Cortex of kidney (tissue), 1 donor: ENCODE measurements at places on chromosomes 13 and 19.

GRCh38 chr13:30726192-30726591 lies 9.2 kb upstream of the ALOX5AP start:
- DNase-seq: no peak

DNA sequence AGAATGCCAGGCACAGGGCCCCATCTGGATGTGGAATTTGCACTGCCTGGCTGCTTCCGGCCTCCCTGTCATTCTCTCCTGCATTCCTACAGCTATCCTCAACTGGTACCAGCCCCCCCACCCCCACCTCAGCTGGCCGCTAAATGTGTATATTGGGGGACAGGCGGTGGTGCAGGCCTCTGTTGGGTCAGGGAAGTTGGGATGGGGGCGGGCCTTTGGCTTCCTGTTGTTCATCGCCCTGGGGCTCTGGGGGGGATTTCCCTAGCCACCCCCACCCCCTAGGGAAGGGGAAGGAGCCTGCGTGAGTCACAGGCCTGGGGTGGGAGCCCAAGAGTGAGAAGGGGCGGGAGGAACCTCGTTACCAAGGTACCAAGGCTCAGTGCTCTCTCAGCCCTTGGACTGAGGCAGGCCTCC lies 10.6 kb downstream of the POU2F2 start:
- no peak for DNase-seq

- no peak for DNase-seq
These were observed 10.1 kb downstream of the C19orf38 start for GRCh38 chr19:10858204-10858828.

GRCh38 chr19:16210168-16210567 lies 12.5 kb downstream of the AP1M1 start:
- DNase-seq: no peak

DNA sequence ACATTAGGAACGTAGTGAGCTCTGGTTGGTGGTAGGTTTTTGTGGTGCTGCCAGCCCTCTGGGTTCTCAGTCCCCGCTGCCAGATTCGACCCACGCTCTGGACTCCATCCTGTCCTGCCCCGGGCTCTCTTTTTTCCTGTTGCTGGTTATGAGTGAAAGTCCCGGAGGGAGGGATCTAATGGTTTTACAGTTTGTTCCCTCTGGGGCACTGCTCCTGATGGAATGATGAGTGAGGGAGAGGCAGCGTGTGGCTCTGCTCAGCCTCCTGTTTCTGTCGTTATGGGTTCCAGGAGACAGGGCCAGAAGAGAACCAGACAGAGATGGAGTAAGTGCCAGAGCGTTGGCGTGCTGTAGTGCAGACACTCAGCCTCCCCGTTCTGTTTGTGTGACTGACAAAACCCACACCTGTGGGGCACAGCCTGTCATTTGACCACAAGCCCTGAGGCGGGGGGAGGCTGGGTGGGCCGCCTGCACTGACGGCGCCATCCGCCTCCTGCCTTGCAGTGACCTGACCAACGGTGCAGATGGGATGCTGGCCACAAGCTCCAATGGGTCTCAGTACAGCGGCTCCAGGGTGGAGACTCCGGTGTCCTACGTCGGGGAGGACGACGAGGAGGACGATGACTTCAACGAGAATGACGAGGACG lies 18.3 kb downstream of the ATP4B start:
- no peak for DNase-seq

DNA sequence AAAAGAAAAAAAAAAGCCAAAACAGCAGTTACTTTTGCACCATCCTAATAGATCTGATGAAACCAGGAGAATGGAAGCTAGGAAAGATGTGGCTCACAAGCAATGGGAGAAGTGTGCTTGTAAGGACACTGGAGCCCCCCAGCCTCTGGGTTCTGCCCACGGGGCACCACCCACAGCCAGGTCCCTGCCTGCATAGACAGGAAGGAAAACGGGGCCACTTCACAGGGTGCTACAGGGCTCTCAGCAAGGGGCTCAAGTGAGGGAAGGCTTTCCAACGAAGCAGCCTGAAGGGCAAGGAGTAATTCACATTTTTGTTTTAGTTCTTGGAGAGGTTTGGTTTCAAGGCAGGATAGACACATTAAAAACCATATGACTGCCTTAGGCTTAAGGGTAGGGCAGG lies 42.7 kb downstream of the BRD4 start:
- DNase-seq: no peak

- DNase-seq: no peak
These were observed 10.2 kb downstream of the PPP1R14A start for GRCh38 chr19:38245826-38246498.

DNA sequence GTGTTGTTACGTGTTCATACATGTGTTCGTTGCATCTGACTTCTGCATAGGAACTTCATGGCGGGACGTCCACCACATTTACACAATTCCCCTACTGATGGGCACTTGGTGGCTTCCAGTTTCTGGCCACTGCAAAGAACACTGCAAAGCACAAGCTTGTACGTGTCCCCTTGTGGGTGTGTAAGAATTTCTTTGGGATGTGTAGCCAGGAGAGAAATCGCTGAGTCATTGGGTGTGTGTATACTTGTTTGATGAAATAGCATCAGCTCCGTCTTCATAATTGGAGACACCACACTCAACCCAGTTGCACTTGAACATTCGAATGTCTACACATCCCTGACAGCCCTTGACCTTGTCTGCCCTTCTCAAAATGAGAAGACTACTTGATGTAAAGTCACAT lies 19.2 kb downstream of the KLK5 start:
- no peak for DNase-seq

GRCh38 chr13:90889906-90890834 lies 457.3 kb upstream of the MIR17HG start:
- DNase-seq: no peak

DNA sequence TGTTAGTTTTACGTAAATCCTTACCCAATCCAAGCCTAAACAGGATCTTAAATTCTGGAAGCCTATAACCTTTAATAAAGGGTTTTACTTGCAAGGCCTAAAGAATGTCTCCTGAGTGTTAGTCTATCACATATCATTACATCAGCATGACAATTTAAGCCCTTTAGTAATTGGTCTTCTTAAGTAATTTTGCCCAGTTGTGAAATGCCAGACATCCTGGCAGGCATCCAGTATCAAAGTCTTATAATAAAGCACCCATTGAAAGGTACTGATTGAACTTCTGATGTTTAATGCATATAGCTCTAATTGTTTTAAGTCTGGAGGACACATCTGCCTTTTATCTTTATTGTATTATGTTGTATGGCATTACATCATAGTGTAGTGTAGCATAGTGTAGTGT lies 1078.9 kb downstream of the SLITRK1 start:
- DNase-seq: no peak

GRCh38 chr13:58018865-58019264 lies 387.3 kb downstream of the PCDH17 start:
- DNase-seq: no peak

DNA sequence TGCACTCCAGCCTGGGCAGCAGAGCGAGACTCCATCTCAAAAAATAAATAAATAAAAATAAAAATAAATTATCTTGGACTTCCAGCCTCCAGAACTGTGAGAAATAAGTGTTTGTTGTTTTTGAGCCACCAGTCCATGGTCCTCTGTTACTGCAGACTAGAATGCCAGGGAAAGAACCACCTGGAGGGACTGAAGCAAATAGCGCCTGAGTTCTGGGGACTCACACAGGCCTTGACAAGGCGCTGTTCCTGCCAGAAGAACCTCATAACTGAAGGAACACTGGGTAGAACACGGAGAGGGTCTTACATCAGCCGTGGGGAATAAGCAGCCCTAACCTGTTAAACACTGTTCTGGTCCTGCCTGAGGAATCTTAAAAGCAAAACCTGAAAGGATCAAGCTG lies 8.4 kb upstream of the LENG8 start:
- DNase-seq: no peak

DNA sequence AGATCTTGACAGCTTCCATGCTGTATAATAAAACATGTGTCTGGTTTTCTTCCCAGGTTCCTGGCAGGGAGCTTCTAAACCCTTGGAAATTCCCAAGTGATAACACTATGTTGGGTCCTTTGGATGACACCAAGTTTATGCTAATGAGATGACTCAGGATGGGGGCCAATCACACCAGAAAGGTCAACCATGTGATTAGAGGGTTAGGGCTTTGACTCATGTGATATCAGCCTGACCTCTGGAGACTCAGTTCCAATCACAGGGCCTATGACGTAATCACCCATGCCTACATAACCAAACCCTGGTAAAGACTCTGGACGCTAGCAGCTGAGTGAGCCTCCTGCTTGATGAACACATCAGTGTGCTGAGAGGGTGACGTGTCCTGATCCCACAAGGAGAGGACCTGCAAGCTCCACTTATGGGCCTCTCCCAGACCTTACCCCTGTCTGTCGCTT lies 203.6 kb downstream of the DCLK1 start:
- DNase-seq: no peak

DNA sequence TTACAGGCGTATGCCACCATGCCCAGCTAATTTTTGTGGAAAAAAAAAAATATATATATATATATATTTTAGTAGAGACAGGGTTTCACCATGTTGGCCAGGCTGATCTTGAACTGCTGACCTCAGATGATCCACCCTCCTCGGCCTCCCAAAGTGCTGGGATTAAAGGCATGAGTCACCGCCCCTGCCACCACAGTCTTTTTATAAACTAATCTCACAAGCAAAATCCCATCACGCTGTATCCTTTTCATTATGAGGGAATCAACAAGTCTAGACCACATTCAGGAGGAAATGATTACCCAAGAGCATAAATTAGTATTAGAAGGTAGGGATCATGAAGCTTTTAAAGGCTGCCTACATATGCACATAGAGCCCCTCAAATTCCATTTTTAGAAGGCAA lies 210.6 kb upstream of the NBEA start:
- no peak for DNase-seq

DNA sequence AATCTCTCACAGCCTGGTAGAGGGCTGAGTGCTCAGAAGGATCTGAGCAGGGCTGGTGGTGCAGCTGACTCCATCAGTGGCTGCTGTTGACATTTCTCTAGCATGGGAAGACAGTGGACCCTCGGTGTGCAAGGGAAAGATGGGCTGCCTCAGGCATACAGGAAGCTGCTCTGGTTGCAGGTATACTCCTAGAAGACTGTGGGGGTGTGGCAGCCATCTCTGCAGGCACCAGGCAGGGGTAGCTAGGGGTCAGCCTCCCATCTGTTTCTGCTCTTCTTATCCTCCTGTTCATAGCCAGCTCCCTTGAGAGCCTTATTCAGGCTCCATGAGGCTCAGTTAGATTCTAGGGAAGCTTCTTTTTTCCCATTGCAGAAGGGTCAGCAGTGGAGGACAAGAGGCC lies 475.5 kb downstream of the TSHZ3 start:
- DNase-seq: no peak

DNA sequence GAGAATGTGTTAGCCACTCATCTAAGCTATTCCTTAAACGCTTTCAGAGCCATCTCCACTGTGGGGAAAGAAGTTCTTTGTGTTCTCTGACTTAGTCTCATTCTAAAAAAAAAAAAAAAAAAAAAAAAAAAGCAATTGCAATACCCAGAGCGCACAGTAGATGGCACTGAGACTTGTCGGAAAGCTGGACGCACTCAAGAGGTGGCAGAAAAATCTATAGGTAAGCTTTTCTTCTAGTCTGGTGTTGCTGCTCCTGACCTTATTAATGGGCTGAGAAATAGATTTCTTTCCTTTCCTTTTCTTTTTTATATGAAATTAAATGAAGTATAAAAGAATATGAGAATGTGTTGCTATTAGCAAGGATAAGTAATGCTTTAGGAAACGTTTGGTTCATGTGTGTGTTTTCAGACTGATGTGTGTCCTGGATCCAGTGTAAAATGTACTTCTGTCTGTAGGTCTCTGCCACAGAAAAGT lies 4.7 kb upstream of the GJB2 start:
- no peak for DNase-seq

GRCh38 chr13:100988921-100989320 lies 314.3 kb upstream of the TMTC4 start:
- no peak for DNase-seq

GRCh38 chr13:36709136-36709890 lies 35.5 kb downstream of the SERTM1 start:
- DNase-seq: no peak

GRCh38 chr19:32189956-32190706 lies 155.3 kb upstream of the ZNF507 start:
- no peak for DNase-seq

- no peak for DNase-seq
These were observed 122.6 kb downstream of the POSTN start for GRCh38 chr13:37475966-37476365.

GRCh38 chr19:14433554-14434501 lies 722 bp downstream of the PKN1 start:
- DNase-seq: no peak

GRCh38 chr13:43846496-43847158 lies 32.9 kb downstream of the CCDC122 start:
- DNase-seq: no peak
